ENCODE measurements at places on chromosomes 4 and X.
A peak's percentile ranks its signal among the peaks of the same experiment; 100 is the strongest.

- no peak for DNase-seq
Observed at GRCh38 chr4:181468451-181468850, 774.8 kb upstream of the TENM3 start.

GRCh38 chrX:40953369-40953768 is 131.9 kb upstream of the USP9X start:
- DNase-seq = no peak

- DNase-seq = peak; percentile 64
Observed at GRCh38 chr4:15457406-15458201, 12.1 kb upstream of the CC2D2A start.

GRCh38 chr4:160510928-160511327 is 1408.0 kb downstream of the RAPGEF2 start:
- no peak for DNase-seq

DNA sequence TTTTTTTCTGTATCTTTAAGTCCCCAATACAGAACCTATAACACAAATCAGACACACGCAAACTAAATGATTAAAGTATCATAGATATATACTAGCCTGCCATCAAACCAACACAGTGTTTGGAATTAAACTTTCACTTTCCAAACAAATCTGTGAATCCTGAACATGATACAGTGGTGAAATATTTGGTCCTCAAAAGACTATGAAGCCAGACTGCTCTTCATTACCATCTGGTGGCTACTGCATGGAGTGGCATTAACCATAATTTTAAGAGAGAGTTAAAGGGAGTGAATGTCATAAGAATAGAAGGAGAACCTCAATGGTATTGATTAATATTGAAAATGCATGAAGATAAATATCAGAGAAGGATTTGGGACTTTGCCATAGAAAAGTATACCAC is 9.2 kb upstream of the GABRA4 start:
- peak; percentile 39 for DNase-seq

GRCh38 chr4:136742333-136742732 is 790.0 kb downstream of the PCDH18 start:
- no peak for DNase-seq

Data from NCI-H1417 (cell line).